ENCODE measurements at places on chromosomes 12 and 14.

DNA sequence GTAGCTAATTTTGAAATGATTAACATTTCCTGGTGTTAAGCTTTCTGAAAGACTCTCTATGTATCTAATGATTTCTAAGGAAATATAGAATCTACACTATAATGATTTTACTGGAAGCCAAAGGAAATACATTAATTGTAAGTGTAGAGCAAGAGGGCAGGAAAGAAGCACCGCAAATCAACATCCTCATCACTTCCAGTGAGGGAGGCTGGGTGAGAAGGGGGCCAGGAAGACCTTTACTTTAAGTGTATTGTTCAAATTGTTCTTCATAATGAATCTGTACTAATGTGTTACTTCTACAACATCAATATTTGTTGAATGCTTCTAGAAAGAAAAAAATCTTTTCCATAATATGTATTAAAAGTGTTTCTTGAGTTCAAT is 65.3 kb upstream of the DACT1 start:
- no peak for DNase-seq

- no peak for DNase-seq
Measured at GRCh38 chr14:22539831-22540230, 49.2 kb downstream of the DAD1 start.

GRCh38 chr12:121860257-121860656 is 1.6 kb upstream of the HPD start:
- DNase-seq, result no peak

- peak; percentile 47 for DNase-seq
Measured at GRCh38 chr12:1527789-1528188, 66.6 kb downstream of the FBXL14 start.

- no peak for DNase-seq
Measured at GRCh38 chr12:117161460-117162166, 28.7 kb downstream of the FBXO21 start.

GRCh38 chr12:59650588-59651228 is 54.9 kb downstream of the SLC16A7 start:
- DNase-seq, result no peak

GRCh38 chr12:116358893-116359761 is 81.6 kb upstream of the MED13L start:
- DNase-seq, result peak; percentile 82

GRCh38 chr12:96047229-96048211 is 12.1 kb upstream of the LTA4H start:
- DNase-seq, result no peak
